ENCODE measurements at places on chromosomes 12 and 14. TPM values are rescaled to one million over a fixed set of nuclear protein-coding genes. Genes with fewer than 3 reads are reported as not detected.

The MAP3K9 gene
- 5.9 TPM for total RNA-seq

The SRGAP1 gene
- not detected for total RNA-seq

The SIX4 gene
- 0.80 TPM for total RNA-seq

The BICDL1 gene
- 44.6 TPM for total RNA-seq

The ANHX gene
- not detected for total RNA-seq

The KCNA5 gene
- not detected for total RNA-seq

The BMP4 gene
- total RNA-seq = 0.58 TPM

The SELPLG gene
- 289 TPM for total RNA-seq

The RDH5 gene
- total RNA-seq = 10.5 TPM

DNA sequence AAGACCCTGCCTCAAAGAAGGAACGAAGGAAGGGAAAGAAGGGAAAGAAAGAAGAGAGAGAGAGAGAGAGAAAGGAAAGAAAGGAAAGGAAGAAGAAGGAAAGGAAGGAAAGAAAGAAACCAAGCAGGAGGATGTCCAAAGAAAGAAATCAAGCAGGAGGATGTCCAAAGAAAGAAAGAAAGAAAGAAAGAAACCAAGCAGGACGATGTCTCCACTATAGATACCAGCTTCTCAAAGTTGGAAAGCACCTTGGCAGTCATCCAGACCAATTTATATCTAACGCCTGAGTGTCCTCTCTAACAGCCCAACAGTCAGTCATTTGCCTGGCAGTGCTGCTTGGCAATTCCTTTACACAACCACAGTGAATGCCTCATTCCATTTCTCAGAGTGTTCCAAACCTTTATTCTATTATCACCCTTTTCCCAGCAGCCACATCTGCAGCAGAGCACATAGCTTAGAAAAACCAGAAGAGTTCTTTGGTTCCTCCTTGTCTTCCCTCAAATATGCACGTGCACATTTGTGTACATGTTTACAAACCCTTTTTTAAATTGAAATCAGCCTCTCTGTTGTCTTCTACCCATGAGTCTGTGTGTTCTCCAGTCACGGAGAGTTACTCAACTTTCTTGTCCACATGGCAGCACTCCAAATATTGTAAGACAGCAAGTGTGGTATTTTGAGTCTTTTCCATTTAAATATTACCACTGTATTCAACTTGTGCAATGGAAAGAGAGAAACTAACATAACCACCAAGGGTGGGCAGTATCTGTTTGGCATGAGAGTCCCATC is 138.4 kb downstream of the STXBP6 start:
- no peak overlapping the region for H3K27ac ChIP-seq
- H3K27me3 ChIP-seq = peaks cover 29% of the 10 kb centered on the region
- H3K4me3 ChIP-seq = no peak overlapping the region
- no peaks in the 10 kb centered on the region for H3K36me3 ChIP-seq

DNA sequence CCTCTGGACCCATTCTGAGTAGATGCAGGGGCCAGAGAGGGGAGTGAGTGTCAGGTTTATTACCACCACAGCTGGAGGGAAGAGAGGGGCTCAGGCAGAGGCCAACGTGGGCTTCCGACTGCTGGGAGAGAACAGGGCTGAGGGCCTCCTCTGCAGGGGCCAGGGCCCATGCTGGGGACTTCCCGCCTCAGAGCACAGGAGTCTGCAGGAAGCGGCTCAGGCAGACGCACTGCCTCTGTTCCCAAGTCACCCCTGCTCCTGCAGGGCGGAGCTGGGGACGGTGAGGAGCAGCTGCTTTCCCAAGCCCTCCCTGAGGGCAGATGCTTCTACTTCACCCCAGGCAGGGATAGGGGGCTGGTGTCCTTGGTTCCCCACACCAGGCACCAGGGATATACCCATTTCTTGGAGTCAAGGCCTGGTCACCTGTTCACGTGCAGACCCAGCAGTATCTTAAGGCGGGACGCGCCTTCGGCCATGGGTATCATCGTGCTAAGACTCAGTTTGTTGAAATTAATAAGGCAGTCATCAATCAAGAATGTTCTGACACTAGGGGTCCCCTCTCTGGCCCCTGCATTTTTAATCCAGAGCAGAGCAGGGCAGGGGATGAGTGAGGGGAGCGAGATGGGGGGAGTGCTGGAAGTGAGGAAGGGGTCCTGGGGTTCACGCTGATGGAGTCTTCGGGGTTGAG is 100.0 kb downstream of the PIWIL1 start:
- DNase-seq = no peak
- no peaks in the 10 kb centered on the region for H3K36me3 ChIP-seq
- H3K27ac ChIP-seq = no peak overlapping the region
- H3K27me3 ChIP-seq = no peaks in the 10 kb centered on the region

- DNase-seq = no peak
- no peaks in the 10 kb centered on the region for H3K36me3 ChIP-seq
- H3K27ac ChIP-seq = no peak overlapping the region
- no peak overlapping the region for H3K4me3 ChIP-seq
- H3K4me1 ChIP-seq = peaks cover 5% of the 10 kb centered on the region
- H3K27me3 ChIP-seq = peaks cover 28% of the 10 kb centered on the region
These were observed 24.3 kb upstream of the TMEM106C start for GRCh38 chr12:47939009-47939601.

DNA sequence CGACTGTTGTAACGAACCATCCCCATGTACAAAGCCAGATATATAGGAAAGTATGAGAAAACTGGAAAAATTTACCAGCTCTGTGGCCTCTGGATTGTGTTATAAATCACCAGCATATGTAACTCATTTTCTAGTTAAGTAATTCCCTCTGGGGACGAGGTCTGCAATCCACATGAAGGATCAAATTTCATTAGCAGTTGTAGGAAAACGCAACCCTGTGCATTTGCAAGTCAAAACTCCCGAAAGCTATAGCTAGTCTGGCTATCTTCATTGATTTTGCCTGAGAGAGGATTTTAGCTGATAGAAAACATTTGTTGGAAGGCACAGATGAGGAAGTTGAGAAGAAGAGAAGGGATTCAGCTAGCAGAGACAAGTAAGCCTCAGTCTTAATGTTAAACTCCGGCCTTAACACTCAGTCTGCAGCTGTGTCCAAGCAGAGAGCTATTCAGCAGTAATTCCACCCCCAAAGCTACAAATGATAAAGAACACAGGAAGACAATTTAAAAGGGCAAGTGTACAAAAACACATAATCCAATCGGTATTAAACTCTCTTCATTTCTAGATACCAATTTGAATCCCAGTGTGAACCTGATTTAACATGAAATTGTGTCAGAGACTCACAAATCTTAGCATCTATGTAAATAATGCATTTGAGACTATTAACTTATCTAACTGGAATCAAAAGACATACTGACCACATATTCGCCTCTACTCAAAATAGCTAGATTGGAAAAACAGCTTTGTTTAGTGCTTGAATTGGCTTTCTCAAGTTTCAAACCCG is 54.2 kb upstream of the CERS5 start:
- peaks cover 20% of the 10 kb centered on the region for H3K36me3 ChIP-seq
- no peak overlapping the region for H3K4me3 ChIP-seq
- H3K27ac ChIP-seq = no peak overlapping the region
- no peaks in the 10 kb centered on the region for H3K27me3 ChIP-seq
- peaks cover 45% of the 10 kb centered on the region for H3K4me1 ChIP-seq

GRCh38 chr14:35342489-35343010 is 50.4 kb downstream of the PSMA6 start:
- H3K27ac ChIP-seq = no peak overlapping the region
- H3K36me3 ChIP-seq = no peaks in the 10 kb centered on the region
- no peaks in the 10 kb centered on the region for H3K27me3 ChIP-seq
- peaks cover 4% of the 10 kb centered on the region for H3K4me1 ChIP-seq
- DNase-seq = no peak
- H3K4me3 ChIP-seq = no peak overlapping the region

- peak overlapping the region; percentile 94 for H3K27ac ChIP-seq
- peaks cover 44% of the 10 kb centered on the region for H3K4me1 ChIP-seq
These were observed 484.4 kb downstream of the ATP23 start for GRCh38 chr12:58425481-58426392.

- no peaks in the 10 kb centered on the region for H3K36me3 ChIP-seq
- H3K4me3 ChIP-seq = no peak overlapping the region
- peak; percentile 20 for DNase-seq
- peaks cover 16% of the 10 kb centered on the region for H3K4me1 ChIP-seq
- no peaks in the 10 kb centered on the region for H3K27me3 ChIP-seq
These were observed 382.5 kb upstream of the ATP2B1 start for GRCh38 chr12:90090929-90091651.

DNA sequence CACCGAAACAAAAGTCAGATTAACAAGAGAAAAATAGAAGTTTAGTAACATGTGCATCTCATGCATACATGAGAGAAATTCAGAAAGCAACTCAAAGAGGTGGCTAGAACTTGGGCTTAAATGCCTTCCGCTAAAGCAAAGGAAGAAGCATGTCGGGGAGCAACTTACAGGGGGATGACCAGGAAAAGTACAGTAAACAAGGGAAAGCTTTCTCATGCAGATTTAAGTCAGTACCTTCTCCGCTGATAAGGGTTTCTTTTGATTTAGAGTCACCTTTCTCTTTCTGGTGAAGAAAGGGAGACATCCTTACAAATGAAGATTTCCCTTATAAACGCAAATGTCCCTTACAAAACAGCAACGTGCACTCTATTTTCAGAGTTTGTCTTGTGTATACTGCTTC is 6.0 kb upstream of the RNASE6 start:
- H3K27ac ChIP-seq = no peak overlapping the region
- peaks cover 3% of the 10 kb centered on the region for H3K4me1 ChIP-seq
- peaks cover 6% of the 10 kb centered on the region for H3K27me3 ChIP-seq
- no peak for DNase-seq
- H3K36me3 ChIP-seq = no peaks in the 10 kb centered on the region

- no peak for DNase-seq
- no peak overlapping the region for H3K4me3 ChIP-seq
- no peak overlapping the region for H3K27ac ChIP-seq
These were observed 93.8 kb upstream of the MON2 start for GRCh38 chr12:62372825-62373224.

DNA sequence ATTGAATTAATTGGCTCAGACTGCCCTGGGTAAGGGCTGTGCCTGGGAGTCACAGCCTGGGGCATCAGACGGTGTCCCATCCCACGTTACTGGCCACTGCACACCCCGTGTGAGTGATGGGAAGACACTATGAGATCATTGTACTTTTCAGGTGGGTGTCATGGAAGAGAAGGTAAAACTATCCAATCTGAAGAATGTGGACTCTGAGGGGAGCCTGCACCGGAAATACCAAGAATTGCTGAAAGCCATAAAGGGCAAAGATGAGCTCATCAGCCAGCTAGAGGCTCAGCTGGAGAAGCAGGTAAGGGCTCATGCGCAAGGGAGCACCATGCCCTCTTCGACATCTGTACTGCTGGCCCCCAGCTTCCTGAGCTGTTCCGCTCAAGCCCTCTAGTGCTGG is 24.0 kb downstream of the PLEKHH1 start:
- H3K4me3 ChIP-seq = no peak overlapping the region
- no peaks in the 10 kb centered on the region for H3K36me3 ChIP-seq
- peaks cover 11% of the 10 kb centered on the region for H3K27me3 ChIP-seq
- no peaks in the 10 kb centered on the region for H3K4me1 ChIP-seq
- H3K27ac ChIP-seq = no peak overlapping the region
- DNase-seq = no peak

DNA sequence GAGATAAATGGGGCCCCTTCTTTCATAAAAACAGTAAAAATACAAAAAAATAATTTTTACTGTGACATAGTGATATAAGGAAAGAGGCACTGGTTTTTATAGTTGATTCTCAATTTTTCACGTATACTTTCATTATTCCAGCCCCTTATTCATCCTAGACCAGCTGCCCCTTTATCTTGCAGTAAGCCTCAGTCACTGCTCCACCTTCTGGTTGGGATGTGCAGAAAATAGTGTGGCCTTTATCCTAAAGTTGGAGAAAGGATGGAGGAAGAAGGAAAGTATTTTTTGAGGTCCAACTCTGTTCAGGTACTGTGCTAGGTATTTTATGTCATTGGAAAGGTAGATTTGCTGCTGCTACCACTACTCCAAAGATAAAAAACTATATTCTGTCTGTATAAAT is 172.7 kb downstream of the ANO6 start:
- no peaks in the 10 kb centered on the region for H3K27me3 ChIP-seq
- DNase-seq = no peak

GRCh38 chr12:52879394-52880351 is 25.2 kb downstream of the KRT8 start:
- no peaks in the 10 kb centered on the region for H3K36me3 ChIP-seq
- peaks cover 11% of the 10 kb centered on the region for H3K27me3 ChIP-seq
- peaks cover 14% of the 10 kb centered on the region for H3K4me1 ChIP-seq
- H3K4me3 ChIP-seq = peak overlapping the region; percentile 19
- no peak overlapping the region for H3K27ac ChIP-seq
- peak; percentile 81 for DNase-seq

DNA sequence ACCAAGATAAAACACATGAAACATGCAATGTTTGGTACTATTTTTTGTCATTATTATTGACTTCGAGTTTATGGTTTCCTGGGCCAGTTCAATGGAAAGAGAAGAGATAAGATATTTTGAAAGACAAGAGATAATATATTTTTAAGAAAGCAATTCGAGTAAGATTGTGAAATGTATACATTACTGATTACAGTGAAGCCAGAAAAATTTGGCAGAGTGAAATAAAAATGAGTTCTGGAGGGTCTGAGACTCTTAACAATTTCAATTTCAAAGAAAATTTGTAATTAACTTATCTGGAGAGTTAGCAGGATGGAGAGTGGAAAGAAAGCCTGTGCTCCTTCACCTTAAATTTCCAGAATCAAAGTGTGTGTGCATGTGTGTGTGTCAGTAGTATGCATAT is 17.3 kb downstream of the CCER1 start:
- H3K27ac ChIP-seq = no peak overlapping the region
- no peaks in the 10 kb centered on the region for H3K4me1 ChIP-seq
- DNase-seq = no peak
- peaks cover 6% of the 10 kb centered on the region for H3K27me3 ChIP-seq

- no peak overlapping the region for H3K4me3 ChIP-seq
- no peak overlapping the region for H3K27ac ChIP-seq
- H3K4me1 ChIP-seq = peaks cover 4% of the 10 kb centered on the region
- no peaks in the 10 kb centered on the region for H3K36me3 ChIP-seq
These were observed 52.5 kb downstream of the BEGAIN start for GRCh38 chr14:100534528-100535286.

- no peaks in the 10 kb centered on the region for H3K36me3 ChIP-seq
- H3K4me3 ChIP-seq = no peak overlapping the region
- H3K27me3 ChIP-seq = no peaks in the 10 kb centered on the region
- DNase-seq = no peak
- no peaks in the 10 kb centered on the region for H3K4me1 ChIP-seq
These were observed 213.6 kb downstream of the DAD1 start for GRCh38 chr14:22375321-22375930.

DNA sequence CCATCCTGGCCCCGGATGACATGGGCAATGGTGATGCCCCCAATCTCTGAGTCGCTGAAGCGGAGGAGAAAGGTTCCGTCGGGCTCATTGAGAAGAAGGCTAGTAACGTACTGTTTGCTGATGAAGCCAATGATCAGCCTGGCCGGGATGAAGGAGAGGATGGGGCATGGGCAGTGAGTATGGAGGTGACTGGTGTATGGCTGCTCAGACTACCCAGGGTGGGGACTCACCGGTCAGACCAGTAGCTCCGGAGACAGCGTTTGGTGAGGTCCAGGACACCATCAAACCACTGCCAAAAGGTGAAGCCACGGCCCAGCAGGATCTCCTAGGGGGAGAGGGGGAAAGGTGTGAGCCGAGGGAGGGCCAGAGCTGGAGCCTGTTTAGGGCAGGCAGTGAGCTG is 10.9 kb downstream of the NAB2 start:
- no peak for DNase-seq
- no peaks in the 10 kb centered on the region for H3K27me3 ChIP-seq
- H3K36me3 ChIP-seq = peaks cover 51% of the 10 kb centered on the region
- no peak overlapping the region for H3K27ac ChIP-seq
- peaks cover 20% of the 10 kb centered on the region for H3K4me1 ChIP-seq
